ENCODE measurements at places on chromosomes 2 and 18.

DNA sequence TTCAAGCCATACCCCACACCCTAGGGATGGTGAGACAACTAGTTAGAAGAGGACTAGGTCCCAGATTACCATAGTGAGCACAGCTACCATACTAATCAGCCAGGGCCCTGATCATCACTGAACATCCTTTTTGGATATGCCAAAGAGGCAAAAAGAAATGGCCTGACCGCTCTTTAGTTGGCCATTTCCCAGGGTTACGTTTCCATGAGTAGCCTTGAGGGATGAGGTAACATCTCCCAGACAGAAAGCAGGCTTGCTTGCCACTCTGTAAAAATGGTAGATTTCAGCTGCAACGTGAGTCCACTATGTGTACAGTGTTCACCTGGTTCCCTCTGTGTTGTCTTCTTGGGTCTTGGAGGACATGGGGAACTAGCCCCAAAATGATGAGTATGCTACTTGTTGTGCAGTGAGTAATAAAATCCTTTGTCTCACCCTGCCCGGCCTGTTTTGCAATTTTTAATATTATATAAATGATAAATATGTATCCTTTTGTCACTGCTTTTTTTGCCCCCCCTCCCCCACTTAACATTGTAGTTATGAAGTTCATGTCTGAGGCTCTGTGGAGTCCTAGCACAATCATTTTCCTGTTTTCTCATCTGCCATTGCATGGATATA is 8.9 kb upstream of the GALM start:
- DNase-seq = no peak

GRCh38 chr2:74008761-74009395 is 24.2 kb downstream of the TET3 start:
- DNase-seq = no peak

DNA sequence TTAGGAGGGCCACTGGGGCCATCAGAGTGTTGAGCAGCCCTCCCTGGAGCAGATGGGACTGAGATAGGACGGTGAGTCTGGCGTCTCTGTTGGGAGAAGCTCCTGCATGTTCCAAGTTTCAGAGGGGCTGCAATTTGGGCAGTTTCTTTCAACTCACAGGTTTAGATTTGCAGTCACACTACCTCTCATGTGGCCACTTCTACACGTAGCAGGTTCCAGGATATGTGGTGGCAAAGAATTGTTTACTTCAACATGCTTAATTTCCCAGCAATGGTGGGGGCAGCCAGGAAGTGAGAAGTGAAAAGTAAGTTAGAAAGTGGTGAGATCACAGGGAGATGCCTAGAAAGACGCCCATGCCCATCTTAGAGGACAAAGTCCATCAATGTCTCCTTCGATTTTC is 9.3 kb downstream of the NCK2 start:
- no peak for DNase-seq

- no peak for DNase-seq
Observed at GRCh38 chr2:3876685-3877084, 173.3 kb downstream of the DCDC2C start.

DNA sequence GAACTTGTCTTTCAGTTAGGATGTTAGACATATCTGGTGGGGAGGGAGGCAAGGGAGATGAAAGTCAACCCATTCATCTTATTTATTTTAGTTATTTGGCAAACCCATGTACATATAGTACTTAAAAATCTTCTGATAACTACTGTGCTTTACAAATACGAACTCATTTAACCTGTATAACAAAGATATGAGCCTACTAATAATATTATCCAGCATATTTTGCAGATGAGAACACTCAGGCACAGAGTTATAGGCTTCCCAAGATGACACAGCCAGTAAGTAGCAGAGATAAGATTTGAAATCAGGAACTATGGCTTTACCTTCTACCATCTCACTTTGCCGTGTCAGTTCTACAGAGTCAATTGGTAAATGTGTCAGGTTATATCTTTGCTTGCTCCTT is 262.6 kb upstream of the DOK6 start:
- no peak for DNase-seq

DNA sequence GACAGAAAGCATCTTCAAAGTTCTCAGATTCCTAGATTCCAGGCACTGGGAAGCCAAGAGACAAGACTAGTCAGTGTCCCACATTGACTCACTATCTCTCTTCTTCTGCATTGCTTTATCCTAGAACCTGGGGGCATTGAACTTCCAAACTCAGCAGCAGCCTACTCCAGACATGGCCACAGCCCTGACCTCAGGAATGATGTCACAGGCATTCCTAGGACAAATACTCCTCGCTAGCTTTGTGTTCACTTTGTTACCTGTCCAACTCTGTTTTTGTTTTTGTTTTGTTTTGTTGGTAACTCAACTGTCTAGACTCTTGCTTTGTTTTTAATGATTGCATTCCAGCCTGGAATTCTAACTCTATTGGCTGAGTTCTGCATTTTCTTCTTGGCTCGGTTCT is 449.3 kb upstream of the SPHKAP start:
- no peak for DNase-seq

DNA sequence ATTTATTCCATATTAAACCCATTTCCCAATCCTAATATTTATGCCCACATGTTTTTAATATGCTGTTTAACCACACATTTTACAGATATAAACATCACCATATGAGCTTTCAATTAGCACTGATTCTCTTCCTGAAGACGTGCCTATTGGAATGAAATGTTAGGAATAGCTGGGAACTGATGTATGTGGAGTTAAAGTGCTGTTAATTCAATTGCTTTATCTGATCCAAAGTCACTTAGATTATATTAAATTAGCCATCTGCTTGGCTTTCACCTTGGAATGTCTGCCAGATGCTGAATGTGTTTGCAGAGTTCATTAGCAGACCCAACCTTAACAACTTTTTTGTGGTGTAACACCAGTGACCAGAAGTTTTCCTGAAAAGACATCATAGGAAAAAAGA is 942.9 kb upstream of the KLHL29 start:
- no peak for DNase-seq

GRCh38 chr2:232931636-232932035 is 61.6 kb downstream of the SNORC start:
- no peak for DNase-seq

DNA sequence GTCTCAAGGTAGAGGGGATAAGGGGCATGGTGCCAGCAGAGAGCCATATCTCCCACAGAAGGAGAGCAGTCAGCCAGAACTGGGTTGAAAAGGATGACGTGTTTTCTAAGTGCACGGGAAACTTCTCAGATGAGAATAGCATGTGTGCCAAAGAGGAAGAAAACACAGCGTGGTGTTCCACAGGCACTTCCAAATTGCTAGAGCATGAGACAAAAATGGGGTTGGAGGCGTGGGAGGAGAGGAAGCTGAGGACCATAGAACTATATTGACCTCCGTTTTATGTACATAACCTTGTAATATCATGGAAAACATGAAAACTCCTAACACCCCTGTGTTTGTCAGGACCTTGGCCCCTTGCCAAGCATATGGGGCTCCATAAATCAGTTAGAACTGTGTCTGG is 682.7 kb upstream of the RAB6C start:
- DNase-seq = no peak

- DNase-seq = no peak
Observed at GRCh38 chr2:137535897-137536296, 428.4 kb upstream of the HNMT start.

GRCh38 chr2:233386382-233387041 is 32.2 kb downstream of the DGKD start:
- DNase-seq = no peak

DNA sequence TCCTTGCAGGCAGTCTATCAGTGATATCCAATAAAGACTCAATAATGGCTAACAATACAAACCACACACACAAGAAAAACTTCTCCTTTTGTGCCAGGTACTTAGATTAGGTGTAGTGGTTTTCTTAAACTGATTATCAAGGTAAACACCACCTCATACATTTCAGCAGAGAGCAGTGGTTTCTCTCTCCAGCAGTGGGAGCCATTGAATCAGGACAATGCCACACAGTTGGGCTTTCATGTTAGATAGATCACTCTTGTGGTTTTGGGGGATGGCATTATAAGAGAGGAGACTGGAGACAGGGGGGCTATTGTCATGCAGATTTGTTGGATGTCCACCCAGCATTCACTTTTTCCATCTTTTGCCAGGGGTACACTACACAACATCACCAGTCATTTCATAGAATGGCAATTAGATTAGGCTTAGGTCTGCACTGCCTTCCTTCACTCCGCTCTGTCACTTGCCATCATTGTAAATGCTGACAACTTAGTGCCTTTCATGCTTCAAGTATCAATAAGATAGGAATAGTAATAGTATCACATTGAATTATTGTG is 13.6 kb upstream of the IRS1 start:
- no peak for DNase-seq

- no peak for DNase-seq
Observed at GRCh38 chr2:24076849-24077534, 866 bp upstream of the SF3B6 start.

DNA sequence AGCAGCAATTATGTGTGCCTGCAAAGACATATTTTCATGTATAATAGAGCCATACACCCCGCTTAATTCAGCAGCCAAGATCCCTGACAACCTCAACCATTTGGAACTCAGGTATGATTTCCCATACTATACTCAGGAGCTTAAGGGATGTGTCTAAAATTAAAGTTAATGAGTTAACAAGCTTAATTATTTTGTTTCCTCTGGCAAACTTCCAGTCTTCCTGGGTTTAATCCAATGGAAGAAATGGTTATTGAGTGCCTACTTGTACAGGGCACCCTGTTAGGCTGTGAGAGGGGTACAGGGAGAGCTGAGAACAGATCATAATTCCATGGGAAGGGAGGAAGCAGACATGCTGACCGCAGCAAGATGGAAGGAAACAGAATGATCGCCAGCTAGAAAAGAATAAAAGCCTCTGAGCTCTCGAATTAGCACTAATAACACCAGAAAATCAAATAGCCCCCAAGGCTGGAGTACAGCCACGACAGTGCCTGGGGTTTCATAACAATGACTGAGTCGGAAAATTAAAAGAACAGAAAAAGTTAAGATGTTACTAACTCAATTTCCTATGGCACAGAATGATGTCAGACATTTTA is 20.8 kb upstream of the CEP68 start:
- no peak for DNase-seq

DNA sequence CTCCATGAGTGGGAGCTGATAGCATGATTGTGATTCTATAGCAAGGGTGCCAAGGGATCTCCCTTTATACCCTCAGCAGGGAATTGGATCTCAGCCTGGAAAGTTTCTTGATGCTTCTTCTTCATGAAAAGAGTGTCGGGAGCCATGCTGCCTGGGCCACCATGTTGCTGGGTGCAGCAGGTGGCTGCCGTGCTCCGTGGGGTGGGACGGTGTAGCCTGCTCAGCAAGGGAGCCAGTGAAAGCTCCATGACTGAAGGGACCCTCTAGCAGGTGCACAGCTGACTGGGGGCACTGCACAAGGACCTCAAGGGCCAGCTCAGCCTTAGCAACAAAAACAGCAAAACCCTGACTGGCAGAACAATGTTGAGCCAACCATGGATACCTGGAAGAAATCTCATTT is 368.9 kb upstream of the HS6ST1 start:
- DNase-seq = no peak

DNA sequence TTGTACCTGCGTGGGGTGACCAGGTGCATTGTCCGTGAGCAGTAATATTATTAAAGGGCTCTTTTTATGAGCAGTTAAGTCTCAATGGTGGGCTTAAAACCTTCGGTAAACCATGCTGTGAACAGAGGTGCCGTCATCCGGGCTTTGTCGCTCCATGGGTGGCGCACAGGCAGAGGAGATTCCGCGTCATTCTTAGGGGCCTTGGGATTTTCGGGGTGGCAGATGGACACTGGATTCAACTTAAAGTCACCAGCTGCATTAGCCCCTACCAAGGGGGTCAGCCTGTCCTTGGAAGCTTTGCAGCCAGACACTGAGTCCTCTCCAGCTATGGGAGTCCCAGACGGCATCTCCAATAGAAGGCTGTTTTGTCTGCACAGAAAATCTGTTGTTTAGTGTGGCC is 107.7 kb downstream of the NFATC1 start:
- DNase-seq = no peak

DNA sequence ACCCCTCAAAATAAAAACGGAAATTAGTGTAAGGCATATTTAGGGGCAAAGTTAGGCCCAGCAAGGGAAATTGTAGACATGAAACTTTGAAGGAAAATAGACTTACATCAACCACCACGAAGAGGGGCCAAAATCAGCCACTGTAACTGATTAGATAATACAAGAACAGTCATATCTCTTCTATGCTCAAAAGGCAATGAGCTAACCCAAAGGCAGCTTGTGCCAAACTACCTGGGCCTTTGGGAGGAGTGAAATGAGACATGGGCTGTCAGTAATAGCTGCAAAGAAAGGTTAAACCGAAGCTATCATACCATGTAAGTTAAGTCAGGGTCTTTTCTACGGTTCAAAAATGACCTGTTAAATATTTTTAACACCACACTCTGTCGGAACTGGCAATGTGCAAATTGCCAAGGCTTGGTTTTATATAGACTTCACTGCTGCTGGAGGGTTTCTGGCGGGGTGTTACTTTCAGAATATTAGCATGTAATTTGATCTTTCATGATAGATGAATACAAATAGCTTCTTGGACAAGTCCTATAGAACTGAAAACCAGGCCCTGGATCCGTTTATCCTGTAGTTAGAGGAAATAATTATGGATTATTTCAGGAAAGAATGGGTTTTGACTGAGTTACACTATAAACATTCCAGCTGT is 69.6 kb downstream of the ACVR1 start:
- DNase-seq = no peak

DNA sequence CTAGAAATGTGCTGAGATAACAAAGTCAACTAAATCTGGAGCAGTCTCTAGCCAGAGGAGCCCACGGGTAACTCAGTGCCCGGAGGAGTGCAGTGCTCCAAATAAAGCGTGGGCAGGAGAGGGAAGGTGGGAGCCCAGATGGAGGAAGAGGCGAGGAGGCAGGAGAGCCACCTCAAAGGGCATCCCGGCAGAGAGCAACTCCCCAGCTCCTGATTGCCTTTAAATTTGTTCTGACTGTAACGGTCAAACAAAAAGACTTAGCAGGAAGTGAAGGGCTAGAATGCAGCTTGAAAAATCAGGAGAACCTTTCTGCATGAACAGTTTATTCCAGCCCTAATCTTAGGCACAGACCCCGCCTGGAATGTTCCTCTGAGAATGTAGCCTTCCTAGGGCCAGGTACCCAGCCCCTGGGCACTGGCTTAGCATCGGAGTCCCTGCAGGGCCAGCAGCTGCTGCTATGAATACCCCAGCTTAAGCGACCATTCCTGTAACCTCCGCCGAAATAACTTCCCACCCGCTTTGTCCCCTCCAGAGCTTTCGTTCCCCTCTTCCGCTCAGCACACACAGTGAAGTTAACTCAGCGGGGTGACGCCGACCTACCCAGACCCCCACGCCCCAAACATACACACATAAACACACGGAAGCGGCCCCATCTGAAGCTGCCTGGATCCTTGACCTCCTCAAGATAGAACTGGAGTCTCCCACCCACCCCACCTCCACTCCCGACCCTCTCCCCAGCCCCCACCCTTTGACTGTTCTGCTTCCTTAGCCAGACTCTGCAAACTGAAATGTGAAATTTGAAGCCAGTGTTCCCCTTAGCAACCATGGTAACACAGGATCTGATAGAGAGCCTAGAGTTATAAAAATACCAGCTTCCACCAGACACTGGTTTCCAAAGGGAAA is 123.2 kb downstream of the SMAD7 start:
- DNase-seq = no peak

GRCh38 chr2:169072163-169072925 is 3.0 kb downstream of the DHRS9 start:
- DNase-seq = no peak

GRCh38 chr18:62460851-62461300 is 61.9 kb upstream of the ZCCHC2 start:
- no peak for DNase-seq

- DNase-seq = no peak
Observed at GRCh38 chr2:216090369-216090786, 8.7 kb downstream of the TMEM169 start.

- no peak for DNase-seq
Observed at GRCh38 chr18:78583739-78584458, 395.7 kb upstream of the SALL3 start.

GRCh38 chr2:108115868-108116267 is 123.9 kb upstream of the SULT1C3 start:
- DNase-seq = no peak
